ENCODE measurements at places on chromosomes 4 and X.
A peak's percentile ranks its signal among the peaks of the same experiment; 100 is the strongest.

- no peak for DNase-seq
These were observed 145.1 kb downstream of the APBB2 start for GRCh38 chr4:41069257-41069656.

GRCh38 chrX:107135049-107135964 lies 16.7 kb upstream of the RBM41 start:
- no peak for DNase-seq

- DNase-seq: no peak
These were observed 315.4 kb downstream of the NR3C2 start for GRCh38 chr4:148126825-148127224.

DNA sequence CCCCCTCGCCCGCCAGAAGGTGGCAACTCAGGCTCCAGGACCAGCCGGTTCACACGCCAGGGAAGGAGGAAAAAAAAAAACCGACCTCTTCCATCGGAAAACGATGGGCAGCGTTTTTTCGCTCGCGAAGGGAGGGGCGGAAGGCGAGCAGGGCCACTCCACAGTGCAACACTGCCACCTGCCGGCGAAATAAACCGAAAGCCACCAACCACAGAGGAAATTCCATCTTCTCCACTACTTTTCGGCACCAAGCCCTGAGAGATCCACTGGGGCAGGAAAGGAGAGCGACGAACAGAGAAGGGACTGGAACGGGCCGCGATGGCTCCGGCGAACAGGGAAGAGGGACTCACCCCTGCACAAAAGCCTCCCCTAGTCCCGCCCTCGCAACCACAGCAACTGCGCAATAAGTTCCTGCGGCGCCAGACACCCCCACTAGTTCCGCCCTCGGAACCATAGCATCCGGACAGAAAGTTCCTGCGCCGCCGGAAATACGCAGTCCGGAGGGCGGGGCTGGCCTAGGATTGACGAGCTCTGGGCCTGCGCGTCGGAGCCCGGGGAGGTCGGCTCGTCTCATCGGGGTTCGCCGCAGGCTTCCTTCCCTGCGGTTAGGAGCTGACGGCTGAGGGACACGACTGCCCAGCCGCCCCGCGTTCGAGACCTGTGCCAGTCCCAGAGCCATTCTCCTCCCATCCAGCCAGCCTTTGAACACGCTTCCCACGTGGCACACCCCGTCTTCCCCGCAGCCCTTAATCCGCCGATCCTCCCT lies 23.4 kb downstream of the FAM156A start:
- peak; percentile 93 for DNase-seq

DNA sequence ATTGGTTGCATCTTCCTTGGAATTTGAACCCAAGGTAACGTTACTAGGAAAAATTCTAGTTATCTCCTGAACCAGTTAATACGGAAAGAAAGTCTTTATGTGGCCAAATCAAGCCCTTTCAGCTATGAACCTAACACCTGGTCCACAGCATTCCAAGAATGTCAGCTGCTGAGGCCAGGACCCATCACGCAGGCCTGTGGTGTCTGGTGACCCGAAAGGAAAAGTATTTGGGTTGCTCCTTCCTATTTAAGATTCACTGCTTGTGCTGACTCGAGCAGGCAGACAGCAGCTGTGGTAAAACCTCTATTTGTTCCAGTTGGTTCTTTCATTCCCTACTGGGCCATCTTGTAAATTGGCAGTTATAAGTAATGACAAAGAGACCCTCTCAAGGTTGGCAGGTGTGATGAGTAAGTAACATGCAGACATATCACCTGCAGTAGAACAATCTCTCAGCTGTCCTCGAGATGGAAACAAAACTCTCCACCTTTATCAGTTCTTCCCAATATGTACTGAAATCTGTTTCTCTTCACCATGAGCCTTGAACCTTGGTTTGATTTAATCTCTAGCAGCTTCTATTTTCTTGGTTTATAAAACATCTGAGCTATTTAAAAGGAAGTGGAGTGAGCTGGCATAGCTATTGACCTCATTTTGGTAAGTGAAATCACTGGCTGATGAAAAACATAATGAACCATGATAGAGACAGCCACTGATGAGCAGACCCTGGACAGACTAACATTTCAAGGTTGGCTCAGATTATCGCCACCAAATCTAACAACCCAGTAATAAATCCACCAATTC lies 182.1 kb upstream of the SMIM31 start:
- DNase-seq: no peak

DNA sequence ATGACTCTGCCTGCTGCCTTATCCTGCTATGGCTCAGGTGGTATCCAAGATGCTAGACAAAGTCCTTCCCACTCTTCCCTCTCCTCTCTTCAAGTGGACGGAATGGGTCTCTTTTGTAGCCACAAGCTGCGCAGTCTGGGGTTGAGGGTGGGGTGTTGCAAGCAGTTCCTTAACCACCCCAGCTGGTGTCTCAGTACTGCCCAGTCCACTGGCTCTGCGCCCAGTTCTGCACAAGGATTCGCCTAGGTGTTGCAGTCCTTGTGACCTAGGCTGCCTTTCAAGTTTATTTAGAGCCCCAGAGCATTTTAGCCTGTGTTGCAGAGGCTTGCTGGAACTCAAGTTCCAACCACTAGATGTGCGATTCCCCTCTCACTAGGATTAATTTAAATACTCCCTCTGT lies 120.7 kb downstream of the NEXMIF start:
- no peak for DNase-seq

GRCh38 chr4:6767386-6767747 lies 15.2 kb upstream of the KIAA0232 start:
- DNase-seq: no peak

DNA sequence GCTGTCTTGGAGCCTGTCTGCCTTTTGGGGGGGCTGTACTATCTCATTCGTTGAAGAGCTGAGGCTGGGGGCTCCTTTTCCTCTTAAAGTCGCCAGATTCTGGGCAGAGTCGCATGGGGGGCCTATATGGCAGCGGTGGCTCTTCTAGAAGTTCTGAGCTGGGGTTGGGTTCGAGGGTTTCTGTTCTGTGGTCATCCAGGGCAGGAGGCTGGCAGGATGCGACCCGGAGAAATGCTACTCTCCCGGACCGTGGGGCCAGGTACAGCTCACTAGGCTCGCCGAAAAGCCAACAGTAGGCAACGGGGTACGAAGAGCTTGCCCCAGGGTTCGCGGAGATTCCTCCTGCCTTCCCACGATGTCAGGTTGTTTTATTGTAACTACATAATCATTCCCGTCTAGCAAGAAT lies 1.9 kb upstream of the CITED1 start:
- no peak for DNase-seq

DNA sequence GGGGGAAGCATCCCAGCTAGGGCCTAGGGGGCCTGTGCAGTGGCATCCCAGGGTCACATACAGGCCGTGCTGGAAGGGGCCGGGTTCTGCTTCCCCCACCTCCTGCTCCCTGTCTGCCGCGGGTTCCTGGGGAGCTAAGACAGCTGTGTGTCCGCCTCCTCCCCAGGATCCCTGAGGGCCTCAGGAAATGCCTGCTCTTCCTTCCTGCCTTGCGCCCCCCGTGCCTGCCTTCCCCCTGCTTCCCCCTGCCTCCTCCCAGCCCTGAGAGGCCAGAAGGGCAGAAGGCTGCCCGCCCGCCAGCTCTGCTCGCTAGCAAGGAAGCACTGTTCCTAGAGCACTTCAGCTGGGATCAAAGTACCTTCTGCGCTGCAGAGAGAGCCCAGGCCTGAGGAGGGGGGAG lies 2.9 kb upstream of the BGN start:
- DNase-seq: no peak

DNA sequence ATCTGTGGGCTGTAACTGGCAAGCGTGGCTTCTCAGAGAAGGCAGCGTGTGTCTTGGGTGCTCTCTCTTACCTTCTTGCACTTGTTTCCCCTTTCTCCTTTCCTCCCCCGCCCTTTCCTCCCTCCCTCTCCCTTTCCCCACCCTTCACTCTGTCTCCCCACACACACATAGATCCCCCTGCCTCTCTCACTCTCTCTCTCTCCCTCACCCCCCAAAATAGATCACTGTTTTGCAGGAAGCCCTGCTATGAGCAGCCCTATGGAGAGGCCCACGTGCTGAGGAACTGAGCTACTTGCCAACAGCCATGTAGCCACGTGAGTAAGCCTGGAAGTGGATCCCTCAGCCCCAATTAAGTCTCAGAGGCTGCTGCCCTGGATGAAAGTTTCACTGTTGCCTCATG lies 4.3 kb upstream of the PNMA6E start:
- DNase-seq: no peak

DNA sequence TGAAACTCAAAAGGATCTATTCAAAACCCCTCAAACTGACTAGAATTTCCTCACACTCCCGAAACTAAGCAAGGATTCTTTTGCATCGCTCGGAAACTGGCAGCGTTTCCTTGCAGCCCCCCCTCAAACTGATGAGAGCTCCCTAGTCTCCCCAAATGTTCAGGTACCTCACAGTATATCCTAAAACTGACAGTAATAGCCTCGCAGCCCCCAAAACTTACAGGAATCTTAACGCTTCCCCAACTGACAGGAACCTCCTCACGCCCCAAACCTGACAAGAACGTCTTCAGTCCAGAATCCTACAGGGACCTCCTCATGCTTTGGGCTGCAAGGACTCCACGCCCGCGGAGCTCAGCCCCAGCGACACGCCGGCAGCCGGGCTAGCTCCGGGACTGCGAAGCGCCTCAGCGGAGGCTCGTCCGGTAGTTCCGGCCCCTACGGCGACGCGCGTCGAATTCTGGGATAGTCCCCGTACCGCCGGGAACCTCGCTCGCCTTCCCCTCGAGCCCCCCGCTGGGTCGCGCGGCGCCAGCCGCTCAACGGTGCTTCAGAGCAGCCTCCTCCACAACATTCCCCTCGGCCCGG lies 640 bp downstream of the PHF8 start:
- no peak for DNase-seq

Data from CD4-positive, alpha-beta T cell treated with Interleukin-21 for 1 hour (primary cell).